ENCODE measurements at places on chromosomes 2 and 18.

GRCh38 chr2:80420530-80421208, 116.1 kb upstream of the LRRTM1 start:
- no peak for DNase-seq

GRCh38 chr2:169771612-169772011, 27.1 kb upstream of the SSB start:
- no peak for DNase-seq

DNA sequence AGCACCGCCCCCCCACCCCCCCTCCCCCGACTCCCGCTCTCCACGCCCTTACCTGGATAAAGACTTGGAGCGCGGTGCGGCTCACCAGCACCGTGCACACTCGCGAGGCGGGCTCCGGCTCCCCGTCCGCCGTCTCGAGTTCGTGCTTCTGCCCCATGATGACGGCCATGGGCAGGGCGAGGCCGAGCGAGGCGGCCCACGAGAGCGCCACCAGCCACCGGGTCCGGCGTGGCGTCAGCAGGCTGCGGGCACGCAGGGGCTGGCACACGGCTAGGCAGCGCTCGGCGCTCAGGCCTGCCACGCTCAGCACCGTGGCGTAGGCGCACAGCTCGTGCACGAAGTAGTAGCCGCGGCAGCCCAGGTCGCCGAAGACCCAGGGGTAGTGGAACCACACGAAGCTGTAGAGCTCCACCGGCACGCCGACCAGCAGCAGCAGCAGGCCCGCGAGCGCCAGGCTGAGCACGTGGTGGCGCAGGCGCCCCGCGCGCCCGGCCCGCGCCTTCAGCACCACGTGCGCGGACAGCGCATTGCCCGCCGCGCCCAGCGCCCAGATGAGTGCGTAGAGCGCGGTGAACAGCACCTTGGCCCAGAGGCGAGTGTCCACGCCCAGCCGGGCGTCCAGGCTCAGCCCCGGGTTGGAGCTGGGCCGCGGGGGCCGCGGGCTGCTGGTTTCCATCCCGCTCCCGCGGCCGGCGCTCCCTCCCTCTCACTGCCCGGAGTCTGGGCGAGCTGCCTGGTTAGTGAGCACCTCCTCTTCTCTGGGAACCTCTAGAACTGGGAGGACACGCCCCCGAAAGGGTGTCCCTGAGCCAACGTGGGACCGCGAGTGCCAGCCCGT, at the start of gene NTSR2:
Gene NTSR2, minus strand, starts transcription at position 742 of the 838 bp plus-strand sequence. Its CDS starts 66 bp downstream, at position 676.
- DNase-seq = no peak

DNA sequence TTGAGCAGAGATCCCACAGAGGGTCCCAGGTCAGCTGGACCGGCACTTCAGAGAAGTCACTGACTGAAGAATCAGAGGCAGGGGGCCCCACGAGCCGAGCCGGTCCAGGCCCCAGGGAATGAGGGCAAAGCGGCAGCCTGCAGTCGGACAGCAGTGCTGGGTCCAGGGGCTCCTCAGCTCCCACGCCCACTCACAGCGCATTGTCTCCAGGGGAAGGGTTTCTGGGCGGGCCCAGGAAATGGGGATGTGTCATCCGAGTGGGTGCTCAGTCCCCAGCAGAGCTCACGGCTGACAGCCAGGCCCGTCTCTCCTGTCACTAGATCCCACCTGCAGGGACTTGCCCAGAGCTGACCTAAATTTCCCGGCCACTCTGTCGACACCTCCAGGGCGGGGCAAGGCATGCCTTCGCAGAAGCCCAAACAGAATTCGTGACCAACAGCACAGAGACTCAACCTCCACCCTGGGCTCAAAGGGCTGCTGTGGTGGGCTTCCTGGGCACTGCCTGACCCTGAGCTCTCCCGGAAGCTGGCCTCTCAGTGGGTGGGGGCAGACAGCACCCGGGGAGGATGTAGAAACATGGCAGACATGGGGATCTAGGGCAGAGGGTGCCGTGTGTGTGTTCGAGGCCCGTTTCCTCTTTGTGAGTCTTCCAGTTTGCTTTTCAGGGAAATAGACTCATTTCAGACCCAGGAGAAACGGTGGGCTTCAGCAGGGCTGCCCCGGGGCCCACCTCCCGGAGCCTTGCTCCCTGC, 42.1 kb upstream of the TAF1B start:
- DNase-seq = peak; percentile 70
